CD4-positive, alpha-beta T cell treated with Interleukin-4 for 4 hours (primary cell): ENCODE measurements at places on chromosomes 5 and 9.

DNA sequence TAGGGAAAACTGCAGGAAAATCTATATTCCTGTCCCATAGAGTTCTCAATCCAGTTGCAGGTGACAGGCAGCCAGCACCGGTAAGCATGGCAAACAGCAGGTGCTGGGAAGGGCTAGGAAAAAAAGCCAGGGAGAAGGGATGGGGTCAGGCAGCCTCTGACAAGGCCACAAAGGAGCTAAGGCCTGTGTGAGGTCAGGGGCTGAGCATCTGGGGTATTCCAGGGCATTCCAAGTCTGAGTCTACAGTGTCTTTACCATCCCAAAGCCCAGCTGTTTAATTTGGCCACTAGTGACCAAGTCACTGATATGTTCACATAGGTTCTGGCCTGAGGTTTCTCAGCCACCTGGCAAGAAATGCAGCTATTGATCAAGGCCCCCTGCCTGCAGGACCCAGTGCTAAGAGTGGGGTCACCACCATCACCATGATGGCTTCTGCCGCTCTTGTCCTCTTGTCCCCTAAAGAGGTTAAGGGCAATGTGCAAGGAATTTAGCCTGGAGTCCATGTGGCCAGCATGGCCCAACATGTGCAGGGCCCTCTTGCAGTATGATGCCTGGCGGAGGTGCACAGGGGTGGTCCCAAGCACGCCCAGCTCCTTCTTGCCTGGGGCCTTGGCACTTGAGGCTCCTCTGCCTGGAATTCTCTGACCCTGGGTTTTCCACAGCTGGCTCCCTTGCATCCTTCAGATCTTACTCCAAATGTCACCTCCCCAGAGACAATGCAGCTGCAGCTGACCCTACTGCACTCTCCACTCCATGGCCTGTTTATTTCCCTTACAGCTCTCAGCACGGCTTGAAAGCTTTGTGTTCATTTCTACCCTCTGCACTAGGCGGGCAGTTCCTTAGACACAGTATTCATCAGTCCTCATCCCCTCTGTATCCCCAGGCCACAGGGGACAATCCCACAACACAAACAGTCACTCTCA lies 213.1 kb downstream of the MSX2 start:
- no peak for DNase-seq

GRCh38 chr9:127087836-127088235 lies 34.6 kb downstream of the ANGPTL2 start:
- no peak for DNase-seq

- DNase-seq, result no peak
Observed at GRCh38 chr9:68955330-68955729, 58.6 kb downstream of the PRKACG start.

- DNase-seq, result no peak
Observed at GRCh38 chr5:65907135-65907534, 19.2 kb upstream of the ERBIN start.

DNA sequence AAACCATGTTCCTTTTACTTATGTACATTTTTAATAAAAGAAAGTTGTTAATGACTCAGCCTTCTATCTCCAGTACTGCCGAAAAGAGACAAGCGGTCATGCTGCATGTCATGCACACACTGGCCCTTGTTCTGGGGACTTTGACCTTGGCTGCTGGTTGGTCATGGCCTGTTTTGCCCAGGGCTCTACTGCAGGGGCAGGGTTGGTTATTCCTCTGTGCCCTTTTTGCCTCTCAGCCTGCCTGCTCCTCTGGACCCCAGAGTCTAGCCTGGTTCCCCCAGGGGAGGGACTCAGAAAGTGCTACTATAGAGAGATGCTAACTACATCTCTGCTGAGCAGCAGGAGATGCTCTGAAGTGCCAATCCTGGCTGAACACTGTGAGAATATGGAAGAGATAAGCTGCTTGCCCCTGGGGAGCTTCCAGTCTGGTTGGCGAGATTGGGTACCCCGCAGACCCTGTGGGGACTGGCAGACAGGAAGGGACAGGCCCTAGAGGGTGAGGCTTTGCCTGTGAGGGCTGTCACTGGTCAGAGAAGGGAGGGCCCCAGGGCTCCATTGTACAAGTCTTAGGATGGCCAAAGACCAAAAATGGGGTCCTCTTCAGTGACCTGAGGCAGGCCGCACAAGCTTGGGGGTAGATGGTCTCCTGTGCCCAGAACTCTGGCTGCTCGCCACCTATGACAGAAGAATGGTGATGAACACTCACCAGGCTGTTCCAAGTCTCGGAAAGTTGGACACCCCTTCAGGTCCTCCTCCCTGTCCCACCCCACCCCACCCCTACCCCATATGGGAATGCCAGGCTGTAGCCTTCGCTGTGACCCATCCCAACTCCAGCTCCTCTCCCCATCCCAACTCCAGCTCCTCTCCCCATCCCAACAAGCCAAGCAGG lies 14.3 kb downstream of the IRF1 start:
- no peak for DNase-seq

DNA sequence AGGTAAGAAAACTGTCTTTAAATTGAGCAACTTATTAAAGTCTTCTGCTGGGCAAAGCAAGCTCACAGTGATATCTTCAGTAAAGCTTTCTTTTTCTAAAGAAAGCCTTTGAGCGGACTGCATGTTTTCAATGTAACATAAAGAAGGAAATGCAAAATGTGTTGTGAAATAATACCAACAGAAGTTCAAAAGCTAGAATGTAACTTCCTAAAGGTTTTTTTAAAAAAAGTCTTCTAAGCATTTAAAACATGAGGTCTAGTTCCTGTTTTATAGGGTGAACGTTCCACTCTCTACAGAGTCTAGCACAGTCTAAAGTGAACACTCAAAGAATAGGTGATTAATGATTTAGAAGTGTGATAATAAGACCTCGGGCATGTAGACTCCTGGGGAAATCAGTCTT lies 62.9 kb downstream of the DENND1A start:
- no peak for DNase-seq

- no peak for DNase-seq
Observed at GRCh38 chr5:107499237-107499636, 171.5 kb downstream of the EFNA5 start.

DNA sequence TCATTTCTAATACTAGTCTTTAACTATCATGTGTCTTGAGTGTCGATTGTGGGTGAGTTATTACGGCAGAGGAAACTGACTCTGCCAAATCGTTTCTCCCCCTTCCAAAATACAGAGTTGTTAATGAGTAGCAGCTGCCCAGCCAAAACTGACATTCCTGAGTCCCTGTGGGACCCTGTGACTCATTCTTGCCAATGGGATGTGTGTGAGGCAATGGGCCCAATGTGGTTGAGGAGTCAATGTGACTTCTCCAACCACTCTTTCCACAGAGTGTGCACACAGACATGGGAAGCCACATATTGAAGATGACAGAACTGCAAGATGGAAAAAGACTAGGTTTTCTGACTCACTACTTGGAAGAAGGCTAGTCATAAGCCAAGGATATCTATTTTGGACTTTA lies 434.7 kb downstream of the DTWD2 start:
- no peak for DNase-seq

DNA sequence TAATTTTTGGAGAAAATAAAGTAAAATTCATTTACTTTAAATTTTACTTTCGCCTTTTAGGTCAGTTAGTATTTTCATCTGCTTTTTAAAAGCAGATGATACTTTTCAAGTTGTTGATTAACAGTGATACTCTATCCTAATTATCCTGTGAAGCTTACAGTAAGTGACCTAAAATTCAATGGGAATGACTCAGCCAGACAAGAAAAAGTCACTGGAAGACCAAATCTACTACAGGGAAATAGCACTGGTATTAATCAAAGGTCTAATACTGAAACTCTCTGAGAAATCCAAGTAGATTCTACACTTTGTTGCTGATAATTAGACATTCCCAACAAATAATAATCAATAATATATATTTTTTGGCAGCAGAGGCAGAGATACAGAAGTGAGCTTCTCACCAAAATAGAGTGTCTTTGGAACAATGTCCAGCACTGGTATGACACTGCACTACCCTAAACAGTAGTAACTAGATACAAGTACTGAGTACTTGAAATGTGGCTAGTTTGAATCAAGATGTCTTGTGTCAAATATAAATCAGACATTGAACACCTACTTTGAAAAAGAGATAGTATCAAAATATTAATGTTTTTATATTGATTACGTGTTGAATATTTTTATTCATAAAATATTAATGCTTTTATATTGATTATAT lies 22.8 kb upstream of the ELL2 start:
- no peak for DNase-seq

GRCh38 chr9:126927419-126927818 lies 12.8 kb downstream of the RALGPS1 start:
- DNase-seq, result no peak

- no peak for DNase-seq
Observed at GRCh38 chr9:109033941-109034700, 20.8 kb upstream of the CTNNAL1 start.

- DNase-seq, result no peak
Observed at GRCh38 chr9:100083448-100084127, 15.2 kb downstream of the ERP44 start.

GRCh38 chr9:84296146-84296843 lies 44.3 kb downstream of the SLC28A3 start:
- peak; percentile 72 for DNase-seq

- no peak for DNase-seq
Observed at GRCh38 chr5:177099422-177100093, 12.8 kb downstream of the FGFR4 start.

- DNase-seq, result no peak
Observed at GRCh38 chr5:109898269-109899162, 208.8 kb downstream of the MAN2A1 start.

GRCh38 chr9:98215821-98216220 lies 23.4 kb upstream of the CORO2A start:
- DNase-seq, result peak; percentile 6

DNA sequence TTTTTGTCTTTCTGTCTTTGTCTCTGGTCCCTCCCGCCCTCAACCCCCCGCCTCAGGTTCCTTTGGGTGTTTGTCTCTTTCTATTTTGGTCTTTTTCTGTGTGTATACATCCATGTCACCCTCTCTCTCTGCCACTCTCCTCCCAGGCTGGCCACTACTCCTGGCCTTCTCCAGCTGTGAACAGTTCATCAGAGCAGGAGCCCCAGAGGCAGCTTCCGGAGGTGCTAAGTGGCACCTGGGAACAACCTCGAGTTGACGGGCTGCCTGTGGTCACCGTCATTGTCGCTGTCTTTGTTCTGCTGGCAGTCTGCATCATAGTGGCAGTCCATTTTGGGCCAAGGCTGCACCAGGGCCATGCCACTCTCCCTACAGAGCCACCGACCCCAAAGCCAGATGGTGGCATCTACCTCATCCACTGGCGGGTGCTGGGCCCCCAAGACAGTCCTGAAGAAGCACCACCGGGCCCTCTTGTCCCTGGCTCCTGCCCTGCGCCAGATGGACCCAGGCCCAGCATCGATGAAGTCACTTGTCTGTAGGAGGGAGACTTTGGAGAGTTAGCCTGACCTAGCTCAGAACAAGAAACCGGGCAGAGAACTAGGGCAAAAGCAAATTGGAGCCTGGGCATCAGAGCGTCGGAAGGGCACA lies 1.7 kb downstream of the SMIM33 start:
- DNase-seq, result no peak

GRCh38 chr5:147404706-147405105 lies 105.2 kb downstream of the DPYSL3 start:
- DNase-seq, result no peak

GRCh38 chr5:137466889-137467288 lies 32.2 kb downstream of the SPOCK1 start:
- DNase-seq, result no peak

DNA sequence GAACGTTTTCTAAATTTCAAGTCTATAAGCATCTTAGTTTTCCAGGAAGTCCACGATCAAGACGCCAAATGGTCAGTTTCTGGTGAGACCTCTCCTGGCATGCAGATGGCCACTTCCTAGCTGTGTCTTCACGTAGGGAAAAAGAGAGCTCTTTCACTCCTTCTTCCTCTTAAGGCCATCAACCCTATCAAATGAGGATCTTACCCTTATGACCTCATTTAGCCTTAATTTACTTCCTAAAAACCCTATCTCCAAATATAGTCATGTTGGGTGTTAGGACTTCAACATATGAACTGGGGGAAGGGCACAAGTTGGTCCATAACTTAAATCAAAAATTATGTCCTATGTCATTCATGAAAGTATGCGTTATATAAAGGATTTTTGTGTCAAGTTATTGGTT lies 229.5 kb downstream of the ARL15 start:
- DNase-seq, result no peak

DNA sequence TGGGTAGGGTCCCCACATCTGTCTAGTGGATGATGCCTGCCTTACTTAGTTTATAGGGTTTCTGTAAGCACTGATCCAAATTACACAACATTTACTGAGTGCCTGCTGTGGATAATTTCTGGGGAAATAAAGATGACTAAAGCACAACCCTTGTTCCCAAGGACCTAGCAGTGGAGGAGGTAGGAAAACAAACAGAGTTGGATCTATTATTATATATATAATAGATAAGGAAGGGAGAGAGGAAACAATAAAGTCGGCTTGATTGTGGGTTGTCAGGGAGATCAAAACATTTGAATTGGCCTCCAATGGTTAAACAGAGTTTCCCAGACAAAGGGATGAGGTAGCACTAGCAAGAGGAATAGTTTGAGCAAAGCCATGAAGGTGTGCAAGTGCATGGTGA lies 14.0 kb downstream of the IL33 start:
- DNase-seq, result no peak

DNA sequence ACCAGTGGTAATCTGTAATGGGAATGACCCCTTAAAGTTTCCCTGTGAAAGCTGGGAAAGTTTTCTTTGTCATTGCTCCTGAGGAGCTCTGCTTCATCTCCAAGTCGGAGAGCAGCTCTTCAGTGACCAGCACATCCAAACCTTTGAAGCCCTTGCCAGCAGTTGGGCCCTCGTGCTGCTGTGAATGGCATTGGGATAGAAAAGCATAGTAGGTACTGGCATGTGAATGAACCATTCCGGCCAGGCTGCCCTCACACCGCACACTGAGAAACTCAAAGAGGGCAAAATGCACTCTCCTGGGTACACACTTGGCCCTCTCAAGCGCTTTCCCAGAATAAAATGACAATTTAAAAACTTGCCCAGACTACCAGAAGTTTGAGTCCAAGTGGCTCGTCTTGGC lies 1135.0 kb upstream of the WWC1 start:
- DNase-seq, result no peak

GRCh38 chr5:169302491-169303118 lies 1.7 kb upstream of the SLIT3 start:
- DNase-seq, result peak; percentile 46

- DNase-seq, result no peak
Observed at GRCh38 chr5:139132515-139132914, 65.7 kb downstream of the SIL1 start.

DNA sequence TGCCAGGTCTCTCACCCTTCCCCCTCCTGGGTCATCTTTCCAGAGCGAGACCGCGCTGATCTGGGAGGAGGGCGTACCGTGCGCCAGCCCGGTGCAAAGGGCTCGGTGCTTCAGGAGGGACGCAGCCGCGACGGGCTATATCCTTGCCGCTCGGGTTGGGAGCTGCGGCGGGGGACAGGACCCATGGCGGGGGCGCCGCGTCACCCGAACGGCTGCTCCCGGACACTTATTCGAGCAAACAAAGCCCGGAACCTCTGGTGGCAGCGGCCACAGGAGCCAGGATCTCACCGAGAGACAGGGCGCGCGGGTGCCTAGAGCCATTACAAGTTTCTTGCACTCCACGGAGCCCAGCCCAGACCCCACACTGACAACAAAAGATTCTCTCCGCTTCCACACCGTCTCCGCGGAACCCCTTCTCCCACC lies 1.3 kb downstream of the SEMA6A start:
- DNase-seq, result no peak
